Fibroblast of skin of left biceps (primary cell): ENCODE measurements at places on chromosomes 4 and X.

GRCh38 chrX:52355108-52355507 lies 13.7 kb upstream of the XAGE2 start:
- DNase-seq = no peak

DNA sequence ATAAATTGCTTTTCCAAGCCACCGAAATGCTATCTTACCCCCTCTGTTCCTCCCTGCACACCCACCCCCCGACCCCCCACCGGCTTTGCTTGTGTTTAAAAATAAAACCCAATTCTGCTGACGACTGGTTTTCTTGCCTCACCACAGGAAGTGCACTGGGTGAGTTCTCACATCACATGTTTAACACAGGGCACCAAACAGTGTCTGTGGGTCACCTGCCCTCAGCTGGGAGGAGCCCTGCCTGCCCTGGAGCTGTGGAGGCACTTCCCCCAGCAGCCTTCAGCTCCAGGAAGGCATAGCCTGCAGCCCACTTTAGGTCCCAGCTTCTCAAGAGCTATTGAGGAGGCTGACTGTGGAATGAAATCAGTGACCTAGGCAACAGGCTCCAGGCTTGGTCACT lies 8.8 kb downstream of the TMEM255A start:
- no peak for DNase-seq

GRCh38 chr4:133802359-133803140 lies 399.0 kb downstream of the PABPC4L start:
- DNase-seq = peak; percentile 72

DNA sequence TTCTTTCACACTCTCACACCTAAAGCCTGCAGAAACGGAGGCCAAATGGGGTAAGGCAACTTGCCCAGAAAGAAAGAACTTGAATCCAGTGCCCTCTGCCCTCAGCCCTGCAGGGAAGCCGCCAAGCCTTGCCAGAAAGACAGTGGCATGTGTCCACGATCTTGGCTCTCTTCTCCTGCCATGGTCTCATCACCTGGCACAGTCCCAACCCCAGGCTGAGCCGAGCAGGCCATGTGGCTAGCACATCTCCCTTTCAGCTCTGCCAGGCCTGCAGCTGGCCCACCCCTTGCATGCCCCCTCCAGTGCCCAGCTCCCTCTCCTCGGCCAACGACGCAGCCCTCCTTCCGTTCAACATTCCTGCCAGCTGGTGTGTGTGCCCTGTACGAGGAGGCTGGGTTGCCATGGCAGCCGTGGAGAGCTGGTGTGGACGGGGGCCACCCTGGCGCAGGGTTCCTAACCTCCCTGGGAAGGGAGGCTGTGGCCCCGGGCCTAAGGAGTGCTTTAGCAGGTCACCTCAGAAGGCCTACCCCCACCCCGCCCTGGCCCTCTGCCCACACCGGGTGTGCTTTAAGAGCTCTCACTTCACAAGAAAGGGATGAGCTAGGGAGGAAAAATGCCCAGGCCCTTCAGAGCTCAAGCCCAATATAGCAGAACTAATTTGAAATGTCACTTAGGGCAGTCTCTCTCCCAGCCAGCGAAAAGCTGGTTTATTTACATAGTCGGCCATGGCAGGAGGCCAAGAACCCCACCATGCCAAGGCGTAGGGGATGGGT lies 73.0 kb upstream of the PJA1 start:
- DNase-seq = no peak

- no peak for DNase-seq
These were observed 112.4 kb downstream of the PTTG2 start for GRCh38 chr4:38072578-38072977.
